Dorsolateral prefrontal cortex (tissue), 122 donors: ENCODE measurements at places on chromosomes 7 and 10. TPM values are rescaled to one million over a fixed set of nuclear protein-coding genes. Genes with fewer than 3 reads are reported as not detected.

The FAM13C gene
- total RNA-seq: 106 TPM

The CDK14 gene
- total RNA-seq: 220 TPM

The FAM131B gene
- 131 TPM for total RNA-seq

The UCN3 gene
- not detected for total RNA-seq

The HHEX gene
- 4.0 TPM for total RNA-seq

The PPRC1 gene
- 15.5 TPM for total RNA-seq

The CYP2W1 gene
- total RNA-seq: not detected

The SPDYE1 gene
- total RNA-seq: not detected

The IFIT1 gene
- 51.8 TPM for total RNA-seq

The LEP gene
- total RNA-seq: not detected

The PON1 gene
- total RNA-seq: 1.1 TPM

The SPDYE3 gene
- not detected for total RNA-seq

The NPSR1 gene
- total RNA-seq: not detected

The KCNMA1 gene
- 270 TPM for total RNA-seq

The NKX1-2 gene
- 0.54 TPM for total RNA-seq

The ALOX5 gene
- total RNA-seq: 6.4 TPM

The BEND7 gene
- total RNA-seq: 20.2 TPM

The SLC25A13 gene
- 15.7 TPM for total RNA-seq

The PODXL gene
- total RNA-seq: 40.6 TPM

The ATP6V0A4 gene
- 0.38 TPM for total RNA-seq

The NME8 gene
- total RNA-seq: not detected

The CCL26 gene
- not detected for total RNA-seq

The NAT16 gene
- total RNA-seq: 0.50 TPM

The HTR5A gene
- total RNA-seq: 15.5 TPM

The GHRHR gene
- not detected for total RNA-seq

The ZNF138 gene
- 30.9 TPM for total RNA-seq

The MMP21 gene
- total RNA-seq: not detected

The RSPH10B gene
- 1.8 TPM for total RNA-seq

The SPDYE6 gene
- total RNA-seq: not detected
